ENCODE measurements at places on chromosomes 13 and 19.

- no peak for DNase-seq
These were observed 1.1 kb upstream of the LYL1 start for GRCh38 chr19:13103581-13104359.

DNA sequence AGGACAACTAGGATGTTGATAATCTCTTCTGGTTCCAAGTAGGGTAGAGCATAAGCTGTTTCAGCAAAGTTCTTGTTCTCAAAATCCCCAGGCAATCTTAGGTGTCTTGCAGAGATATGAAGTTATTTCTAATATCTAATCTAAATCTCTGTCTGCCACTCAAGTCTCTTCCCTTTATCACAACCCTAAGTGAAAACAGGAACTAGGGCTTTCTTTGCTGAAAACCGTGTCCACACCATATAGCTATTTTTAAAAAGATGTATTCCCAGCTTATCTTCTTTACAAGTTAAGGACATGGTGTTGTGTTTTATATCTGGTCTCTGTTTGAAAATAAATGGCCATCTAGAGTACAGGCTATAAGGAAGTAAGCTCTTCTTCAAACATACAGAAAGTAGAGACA is 11.3 kb upstream of the RNASEH2B start:
- DNase-seq, result no peak

DNA sequence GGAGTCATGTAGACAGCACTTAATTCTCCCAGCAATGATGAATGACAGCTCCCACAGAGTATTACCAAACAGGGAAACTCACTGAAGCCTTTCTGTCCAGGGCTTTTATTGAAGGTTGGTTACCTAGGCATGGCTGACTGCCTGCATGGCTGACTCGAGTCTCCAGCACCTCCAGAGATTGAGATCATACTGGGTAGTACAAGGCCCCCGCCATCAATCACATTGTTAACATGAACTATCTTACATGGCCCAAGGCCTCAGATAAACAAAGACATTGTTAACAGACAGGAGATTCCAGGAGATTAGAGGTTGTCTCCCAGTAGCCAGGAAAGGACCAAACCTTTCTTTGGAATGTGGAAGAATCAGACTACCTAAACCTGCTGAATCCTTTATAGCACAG is 128.3 kb upstream of the LSM14A start:
- DNase-seq, result no peak

DNA sequence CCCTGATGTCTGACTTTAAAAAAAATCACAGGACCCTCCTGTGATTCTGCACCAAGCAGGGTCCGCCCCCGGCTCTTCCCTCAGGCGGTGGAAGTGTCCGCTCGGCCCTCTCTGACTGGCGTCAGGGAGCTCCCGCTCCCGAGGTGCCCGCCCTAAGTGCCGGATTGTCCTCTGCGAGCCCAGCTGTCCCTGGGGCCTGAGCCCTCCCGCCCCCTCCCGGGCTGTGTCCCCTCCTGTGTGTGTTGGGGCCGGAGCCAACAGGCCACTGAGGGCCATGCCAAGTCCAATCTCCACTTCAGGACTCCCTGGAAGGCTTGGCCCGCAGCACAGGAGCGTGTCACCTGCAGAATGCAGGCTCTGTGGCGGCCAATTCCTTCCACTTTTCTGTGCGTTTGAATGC is 25.4 kb downstream of the MAP2K2 start:
- no peak for DNase-seq

DNA sequence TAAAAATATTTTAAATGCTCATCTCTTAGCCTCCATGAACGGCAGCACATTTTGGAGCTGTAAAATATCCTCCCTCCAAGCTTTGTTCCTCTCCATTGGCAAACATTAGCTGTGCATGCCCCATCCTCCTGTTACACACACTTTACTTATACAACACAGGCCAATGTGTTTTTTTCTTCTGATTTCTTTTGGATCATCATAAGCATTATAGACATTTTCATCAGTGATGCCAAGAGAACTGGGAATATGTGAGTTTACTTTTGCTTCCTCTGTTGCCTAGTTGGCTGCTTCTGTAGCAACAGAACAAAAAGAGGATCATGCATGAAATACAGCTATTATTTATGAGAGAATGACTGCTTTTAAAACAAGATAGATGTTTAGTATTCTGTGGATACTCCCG is 142.6 kb downstream of the PCDH9 start:
- DNase-seq, result no peak

- DNase-seq, result no peak
These were observed 741.0 kb downstream of the UQCRFS1 start for GRCh38 chr19:28471731-28472510.

GRCh38 chr19:2261438-2262172 is 5.4 kb upstream of the JSRP1 start:
- DNase-seq, result peak; percentile 68

DNA sequence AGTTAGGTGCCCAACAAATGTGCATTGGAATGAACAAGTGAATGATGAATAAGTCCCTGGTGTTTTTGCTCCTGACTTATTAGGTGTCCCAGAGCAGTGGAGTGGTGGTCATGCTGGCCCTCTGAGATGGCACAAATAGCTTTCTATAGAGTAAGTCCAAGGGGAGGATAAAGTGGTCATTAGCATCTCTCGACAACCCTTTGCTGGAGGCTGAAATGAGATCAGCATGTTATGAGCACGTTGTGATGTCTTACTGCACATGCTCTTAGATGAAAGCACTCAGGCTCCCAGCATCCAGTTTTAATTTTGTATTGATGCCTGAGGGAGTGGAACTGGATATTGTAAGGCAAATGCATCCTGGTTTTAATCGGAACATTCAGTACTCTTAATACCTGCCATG is 326.2 kb downstream of the RFC3 start:
- DNase-seq, result no peak

DNA sequence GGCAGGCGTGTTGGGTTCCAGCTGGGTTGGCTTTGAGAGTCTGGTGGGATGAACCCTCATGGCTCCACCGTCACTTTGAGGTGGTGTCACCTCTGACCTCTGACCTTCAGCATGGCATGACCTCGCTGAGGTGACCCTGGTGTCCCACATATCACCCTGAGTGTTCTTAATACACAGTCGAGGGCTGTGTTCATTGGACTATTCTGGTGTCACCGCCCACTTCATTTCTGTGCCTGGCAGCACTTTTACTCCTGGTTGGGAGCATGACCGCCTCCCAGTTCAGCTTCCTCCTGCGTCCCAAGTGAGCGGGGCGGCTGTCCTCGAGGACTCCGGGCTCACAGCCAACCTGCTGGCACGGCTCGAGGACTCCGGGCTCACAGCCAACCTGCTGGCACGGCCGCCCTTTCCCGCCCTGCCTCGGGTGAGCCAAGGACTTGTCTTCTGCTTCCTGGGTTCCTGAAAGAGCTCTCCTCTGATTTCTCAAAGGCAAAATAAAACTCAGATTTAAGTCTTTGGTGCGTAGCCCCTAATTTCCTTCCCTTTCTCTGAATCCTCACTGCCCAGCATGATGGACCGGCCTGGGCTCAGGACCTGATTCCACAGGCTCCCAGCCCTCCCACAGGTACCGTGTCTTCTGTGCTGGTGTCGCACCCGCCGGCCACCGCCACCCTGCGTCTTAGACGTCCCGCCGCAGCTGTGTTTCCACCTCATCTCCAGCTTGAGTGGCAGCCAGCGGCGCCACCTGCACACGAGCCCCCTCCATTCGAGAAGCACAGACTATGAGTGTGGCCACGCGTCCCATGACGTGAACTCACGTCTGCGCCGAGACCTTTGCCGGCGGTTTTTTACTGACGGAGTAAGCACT is 10.4 kb downstream of the ATP4B start:
- no peak for DNase-seq

GRCh38 chr19:11848200-11848593 is 329 bp upstream of the ZNF439 start:
- DNase-seq, result no peak

DNA sequence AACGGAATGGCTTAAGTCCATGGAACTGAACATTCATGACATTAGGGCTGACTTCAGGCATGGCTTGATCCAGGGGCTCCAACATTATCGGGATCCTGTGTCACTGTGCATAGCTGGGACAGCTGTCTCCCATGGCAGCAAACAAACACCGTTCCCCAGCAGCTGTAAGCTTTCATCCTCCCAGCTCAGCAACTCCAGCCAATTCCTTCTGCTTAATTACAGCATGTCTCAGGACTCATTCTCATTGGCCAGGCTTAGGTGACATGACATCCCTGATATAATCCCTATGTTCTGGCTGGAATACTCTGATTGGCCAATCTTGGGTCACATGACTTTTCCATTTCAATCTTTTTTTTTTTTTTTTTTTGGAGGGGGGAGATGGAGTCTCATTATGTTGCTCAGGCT is 10.9 kb upstream of the TLE5 start:
- DNase-seq, result no peak

DNA sequence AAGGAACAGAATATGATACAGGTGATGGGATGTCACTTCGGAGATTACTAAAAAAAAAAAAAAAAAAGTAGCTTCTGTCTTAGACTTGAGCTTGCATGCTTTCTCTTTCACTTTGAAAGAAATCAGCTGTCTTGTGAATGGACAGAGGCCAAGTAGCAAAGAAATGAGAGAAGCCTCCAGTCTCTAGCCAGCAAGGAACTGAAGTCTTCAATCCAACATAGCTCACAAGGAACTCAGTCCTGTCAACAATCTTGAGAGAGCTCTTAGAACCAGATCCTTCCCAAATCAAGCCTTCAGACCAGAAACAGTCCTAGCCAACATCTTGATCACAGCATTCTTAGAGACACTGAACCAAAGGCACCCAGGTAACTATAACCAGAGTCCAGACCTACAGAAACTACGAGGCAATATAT is 7.7 kb downstream of the N4BP2L2 start:
- DNase-seq, result no peak

DNA sequence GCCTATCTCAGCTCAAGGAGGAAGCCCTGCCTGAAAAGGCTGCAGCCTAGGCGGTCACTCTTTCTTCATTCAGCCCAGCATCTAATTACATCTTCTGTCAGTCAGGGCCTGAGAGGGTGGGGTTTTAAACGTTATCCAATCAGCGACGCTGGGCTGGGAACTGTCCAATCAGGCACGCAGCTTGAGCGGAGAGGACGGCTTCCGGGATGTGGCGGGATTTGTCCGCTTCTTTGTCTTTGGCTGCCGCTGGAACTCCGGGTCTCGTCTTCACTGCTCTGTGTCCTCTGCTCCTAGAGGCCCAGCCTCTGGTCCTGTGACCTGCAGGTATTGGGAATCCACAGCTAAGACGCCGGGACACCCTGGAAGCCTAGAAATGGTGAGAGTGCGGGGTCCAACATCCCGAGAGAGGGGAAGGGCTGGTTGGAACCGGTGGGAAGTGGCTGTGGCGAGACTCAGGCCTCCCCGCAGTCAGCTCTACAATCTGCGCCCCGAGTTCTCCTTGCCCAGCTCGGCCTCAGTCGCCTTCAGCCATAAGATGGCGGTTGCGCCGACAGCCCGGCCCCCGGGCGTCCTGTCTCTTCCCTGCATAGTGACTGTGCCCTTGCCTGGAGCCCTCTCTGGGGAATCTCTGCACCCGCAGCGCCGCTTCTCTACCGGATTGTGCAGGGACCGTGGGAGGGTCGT is at the start of gene ZNF738:
TSS of gene ZNF738 (plus strand) at position 233 of the 684 bp plus-strand sequence. CDS start at position 374, 141 bp downstream.
- peak; percentile 87 for DNase-seq

GRCh38 chr19:30373593-30373992 is 1.4 kb downstream of the ZNF536 start:
- no peak for DNase-seq

GRCh38 chr13:31627097-31627845 is 112.1 kb upstream of the RXFP2 start:
- DNase-seq, result no peak

DNA sequence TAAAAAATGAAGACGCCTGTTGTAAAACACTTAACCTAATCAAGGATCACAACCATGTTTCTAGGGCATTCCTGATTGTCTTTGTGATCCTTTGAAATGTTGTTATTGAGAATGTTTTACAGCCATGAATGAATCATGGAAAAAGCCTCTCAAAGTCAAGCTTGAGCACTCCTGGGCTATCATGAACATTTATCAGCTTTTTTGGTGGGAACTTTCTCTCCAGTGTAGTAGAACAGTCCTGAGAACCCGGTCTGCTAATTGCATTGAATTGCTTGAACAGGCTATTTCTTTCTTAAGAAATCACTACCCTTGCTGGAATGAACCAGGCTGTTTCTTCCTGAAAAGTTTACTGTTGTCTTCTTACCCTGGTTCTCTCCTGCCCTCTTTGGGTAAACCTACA is 516.5 kb downstream of the FGF9 start:
- DNase-seq, result no peak

DNA sequence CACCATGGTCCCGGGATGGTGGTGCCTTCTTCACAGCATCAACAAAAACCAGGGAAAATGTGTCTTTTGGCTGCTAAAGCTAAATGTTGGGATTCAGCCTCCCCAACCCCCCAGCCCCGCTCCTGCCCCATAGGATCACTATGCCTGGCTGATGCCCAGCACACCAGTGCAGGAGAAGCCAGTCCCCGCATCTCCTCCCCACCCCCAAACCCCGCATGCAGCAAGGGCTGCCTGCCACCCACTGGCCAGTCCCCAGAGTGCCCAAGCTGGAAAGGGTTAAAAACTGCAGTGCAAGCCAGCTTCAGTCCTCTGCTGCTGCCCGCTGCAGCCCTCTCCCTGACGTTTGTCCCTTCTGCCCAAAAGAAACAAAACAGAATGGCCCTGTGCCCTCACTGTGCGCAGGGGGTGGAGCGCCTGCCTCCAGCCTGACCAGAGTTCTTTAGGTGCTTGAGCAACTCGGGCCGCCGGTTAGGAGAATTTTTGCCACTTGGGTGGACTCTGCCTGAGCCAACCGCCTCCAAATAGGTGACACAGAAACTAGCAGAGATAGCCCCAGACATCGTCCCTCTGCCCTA is 3.7 kb downstream of the CALM3 start:
- DNase-seq, result no peak

GRCh38 chr13:40120781-40121180 is 465.3 kb downstream of the COG6 start:
- DNase-seq, result no peak

DNA sequence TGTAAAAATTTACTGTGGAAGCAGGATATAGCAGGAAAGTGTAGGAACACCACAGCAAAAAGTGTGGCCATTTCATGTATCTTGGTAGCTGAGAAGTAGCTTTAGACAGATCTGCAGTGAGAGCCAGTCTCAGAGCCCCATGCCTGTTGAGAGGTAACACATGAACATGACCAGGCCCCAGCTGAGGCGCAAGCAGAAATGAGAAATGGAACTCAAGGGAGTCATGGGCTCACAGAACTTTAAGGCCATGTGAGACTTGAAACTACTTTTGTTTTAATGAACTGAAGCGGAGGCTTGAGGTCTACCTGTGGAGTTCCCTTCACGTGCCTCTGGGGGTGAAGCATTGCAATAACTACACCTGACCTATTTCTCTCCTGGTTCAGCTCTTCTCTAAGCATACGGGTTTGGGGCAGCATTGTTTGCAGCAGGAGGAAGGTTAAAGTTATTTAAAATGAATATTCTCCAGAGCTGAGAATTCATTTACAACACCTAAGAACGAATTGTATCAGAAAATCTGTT is 3.3 kb downstream of the MYO16 start:
- no peak for DNase-seq

GRCh38 chr19:34118879-34119748 is 53.2 kb upstream of the LSM14A start:
- DNase-seq, result no peak

DNA sequence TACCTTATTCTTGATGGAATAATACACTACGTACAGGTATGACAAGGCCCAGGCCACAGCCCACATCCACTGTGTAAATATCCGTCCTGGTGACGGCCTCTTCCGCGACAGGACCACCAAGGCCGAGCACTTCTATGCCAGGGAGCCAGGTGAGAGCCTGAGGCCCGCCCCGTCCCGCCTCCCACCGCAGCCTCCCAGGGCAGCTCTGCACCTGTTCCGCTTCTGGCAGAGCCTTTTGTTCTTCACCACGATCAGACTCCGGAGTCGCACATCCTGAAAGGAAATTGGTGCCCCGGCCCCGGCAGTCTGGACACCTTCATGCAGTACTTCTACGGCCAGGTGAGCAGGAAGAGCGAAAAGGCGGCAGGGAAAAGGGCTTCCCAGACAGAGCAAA is 10.6 kb upstream of the ZNF358 start:
- no peak for DNase-seq
